ENCODE measurements at places on chromosomes 4 and X.

DNA sequence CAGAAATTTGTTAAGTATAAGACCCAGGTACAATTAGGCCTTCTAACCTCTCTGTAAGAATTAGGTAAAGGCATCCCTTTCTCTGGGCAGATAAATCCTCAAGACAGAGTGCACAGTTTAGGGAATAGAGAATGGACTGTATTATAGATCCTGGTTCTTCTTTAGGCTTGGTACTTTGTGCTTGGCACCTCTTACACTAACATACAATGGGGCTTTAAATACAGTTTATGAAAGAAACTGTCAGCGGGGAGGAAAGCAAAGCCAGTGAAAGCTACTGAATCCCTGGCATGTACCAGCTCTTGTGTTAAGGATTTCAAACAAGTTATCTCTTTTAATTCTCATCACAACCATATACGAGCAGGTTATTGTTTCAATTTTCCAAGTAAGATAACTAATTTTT lies 1350.0 kb downstream of the ADGRL3 start:
- DNase-seq: no peak

DNA sequence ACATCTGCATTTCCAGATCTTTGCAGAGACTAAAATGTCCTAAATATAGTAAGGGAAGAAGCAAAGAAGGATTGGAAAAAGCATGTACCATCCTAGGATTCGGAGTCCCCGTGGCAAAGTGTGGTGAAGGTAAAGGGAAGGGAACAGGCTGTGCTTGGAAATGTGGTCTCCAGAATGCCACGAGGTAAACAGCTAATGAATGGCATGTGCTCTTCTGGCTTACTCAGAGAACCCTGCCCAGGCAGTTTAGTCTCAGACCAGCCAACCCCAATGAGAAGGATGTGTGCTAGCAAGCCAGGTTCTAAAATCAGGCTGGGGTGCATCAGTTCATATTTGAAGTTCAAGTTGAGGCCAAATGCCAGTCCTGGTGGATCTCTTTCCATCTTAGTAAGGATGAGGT lies 113.1 kb downstream of the RS1 start:
- DNase-seq: no peak

DNA sequence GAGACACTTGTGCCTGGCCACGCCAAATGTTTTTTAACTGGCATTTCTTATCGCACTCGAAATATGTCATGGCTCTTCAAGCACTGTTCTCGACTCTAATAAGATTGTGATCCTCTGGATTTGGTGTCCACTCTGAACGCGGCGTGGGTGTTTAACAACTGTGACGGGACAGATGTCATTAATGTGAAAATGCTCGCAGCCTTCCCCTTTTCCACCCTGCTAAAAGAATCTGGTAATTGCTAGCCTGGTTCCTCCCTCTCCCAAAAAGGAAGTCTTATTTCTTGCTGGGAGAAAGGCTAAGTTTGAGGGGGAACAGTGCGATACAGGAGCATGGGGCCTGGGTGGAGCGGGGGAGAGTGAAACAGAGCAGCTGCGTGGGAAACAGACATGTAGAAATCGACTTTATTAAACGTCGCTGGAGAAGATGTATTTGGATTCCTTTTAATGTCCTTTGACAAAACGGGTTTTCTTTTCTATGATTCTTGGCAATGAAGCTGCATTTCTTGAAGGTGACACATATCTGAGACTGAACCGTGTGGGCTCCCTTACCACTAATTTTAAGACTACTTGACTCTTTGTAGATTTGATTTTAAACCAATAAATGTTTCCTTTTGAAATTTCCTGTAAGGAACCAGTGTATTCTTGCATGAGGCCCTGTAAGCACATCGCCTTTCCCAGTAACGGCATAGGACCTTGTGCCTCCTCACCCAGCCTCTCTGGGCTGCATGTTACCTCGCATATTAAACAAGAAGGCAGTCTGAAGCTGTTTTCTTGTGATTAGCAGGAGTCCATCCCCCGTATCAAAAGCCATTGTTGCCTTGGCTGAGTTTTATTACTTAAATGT lies 17.8 kb downstream of the TBC1D1 start:
- peak; percentile 36 for DNase-seq

GRCh38 chrX:72079607-72080006 lies 52.1 kb downstream of the RTL5 start:
- no peak for DNase-seq

- DNase-seq: no peak
Observed at GRCh38 chr4:94803181-94803580, 45.4 kb downstream of the BMPR1B start.

DNA sequence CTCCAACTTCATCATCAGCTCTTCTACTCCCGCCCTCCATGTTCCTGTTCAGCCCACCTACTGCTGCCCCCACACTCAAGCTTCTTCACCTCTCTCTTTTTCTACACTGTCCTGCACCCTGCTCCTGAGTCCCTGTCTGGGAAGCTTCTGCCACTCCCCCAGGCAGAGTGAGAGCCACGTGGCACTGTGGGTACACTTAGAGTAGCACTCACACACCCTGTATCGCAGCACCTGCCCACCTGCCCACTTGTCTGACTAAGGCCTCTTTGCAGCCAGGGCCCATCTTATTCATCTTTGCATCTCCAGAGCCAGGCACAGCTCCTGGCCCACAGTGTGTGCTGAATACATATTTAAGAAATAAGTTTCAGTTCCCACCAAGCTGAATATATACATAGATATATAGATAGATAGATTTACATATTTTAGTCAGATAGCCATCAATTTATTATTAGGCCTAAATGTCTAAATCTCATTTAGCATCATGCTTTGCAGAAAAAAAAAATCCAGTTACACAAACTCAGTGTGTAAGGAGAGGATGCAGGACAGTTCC lies 24.9 kb downstream of the CCDC149 start:
- no peak for DNase-seq

GRCh38 chr4:56655627-56656345 lies 25.3 kb downstream of the HOPX start:
- DNase-seq: no peak
